Hematopoietic multipotent progenitor cell (in vitro differentiated cells): ENCODE measurements at places on chromosomes 11 and 22. TPM values are rescaled to one million over a fixed set of nuclear protein-coding genes. Genes with fewer than 3 reads are reported as not detected.

The OR4D5 gene
- total RNA-seq, result 0.27 TPM

DNA sequence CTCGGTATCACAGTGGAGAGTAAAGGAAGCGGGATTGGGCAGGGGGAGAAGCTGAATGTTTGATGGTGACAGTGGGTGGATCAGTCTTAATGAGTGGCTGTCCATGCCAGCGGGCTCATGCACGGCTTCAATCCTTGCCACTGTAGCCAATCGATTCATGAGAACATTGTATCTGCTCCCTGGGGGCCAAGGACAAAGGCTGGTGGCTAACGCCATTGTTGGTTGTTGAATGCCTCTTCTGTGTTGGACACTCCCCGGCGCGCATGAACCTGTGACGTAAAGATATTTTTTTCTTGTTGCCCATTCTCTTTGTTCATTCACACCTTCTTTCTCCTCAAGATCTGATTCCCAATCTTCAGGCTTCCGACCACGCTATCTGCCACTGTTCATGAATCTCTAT lies 20.9 kb upstream of the ATXN10 start:
- DNase-seq, result no peak

The OR5B2 gene
- not detected for total RNA-seq

DNA sequence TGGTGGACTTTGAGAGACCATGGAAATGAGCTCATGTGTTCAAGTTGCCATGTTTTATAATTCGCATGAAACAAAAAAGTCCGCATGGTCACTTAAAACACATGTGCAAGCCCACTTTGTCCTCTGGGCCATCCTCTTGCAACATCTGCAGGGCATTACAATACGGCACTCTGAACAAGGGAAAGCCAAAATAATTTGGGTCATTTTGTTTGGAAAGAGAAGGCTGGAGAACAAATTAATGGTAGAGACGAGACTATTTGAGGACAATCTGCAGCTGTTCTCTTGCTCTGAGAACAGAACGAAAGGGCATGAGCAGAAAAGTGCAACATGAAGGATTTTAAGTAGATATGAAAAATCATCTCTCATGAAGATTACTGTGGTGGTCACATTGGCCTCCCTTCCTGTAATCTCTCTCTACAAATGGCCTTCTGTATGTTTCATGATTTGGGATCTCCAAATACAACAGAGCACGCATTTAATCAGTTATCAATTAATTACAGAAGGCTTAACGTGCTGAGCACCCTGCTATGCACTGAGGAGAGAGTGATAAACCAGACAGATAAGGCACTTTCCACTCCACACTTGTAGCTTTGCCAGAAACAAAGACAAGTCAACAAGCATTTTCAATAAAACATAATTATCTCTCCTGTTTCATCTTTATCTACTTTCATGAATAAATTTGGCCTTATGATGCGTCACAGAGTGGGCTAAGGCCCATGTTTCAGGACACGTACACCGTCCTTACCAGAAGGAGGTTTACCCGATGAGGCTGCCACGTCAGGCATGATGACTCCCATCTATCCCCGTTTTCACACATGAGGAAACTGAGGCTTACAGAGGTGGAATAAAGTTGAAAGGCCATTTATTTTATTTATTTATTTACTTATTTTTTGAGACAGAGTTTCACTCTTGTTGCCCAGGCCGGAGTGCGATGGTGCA lies 384.1 kb downstream of the LARGE1 start:
- DNase-seq, result no peak

The NLRP14 gene
- total RNA-seq, result under 0.01 TPM
